ENCODE measurements at places on chromosomes 6 and 20.

DNA sequence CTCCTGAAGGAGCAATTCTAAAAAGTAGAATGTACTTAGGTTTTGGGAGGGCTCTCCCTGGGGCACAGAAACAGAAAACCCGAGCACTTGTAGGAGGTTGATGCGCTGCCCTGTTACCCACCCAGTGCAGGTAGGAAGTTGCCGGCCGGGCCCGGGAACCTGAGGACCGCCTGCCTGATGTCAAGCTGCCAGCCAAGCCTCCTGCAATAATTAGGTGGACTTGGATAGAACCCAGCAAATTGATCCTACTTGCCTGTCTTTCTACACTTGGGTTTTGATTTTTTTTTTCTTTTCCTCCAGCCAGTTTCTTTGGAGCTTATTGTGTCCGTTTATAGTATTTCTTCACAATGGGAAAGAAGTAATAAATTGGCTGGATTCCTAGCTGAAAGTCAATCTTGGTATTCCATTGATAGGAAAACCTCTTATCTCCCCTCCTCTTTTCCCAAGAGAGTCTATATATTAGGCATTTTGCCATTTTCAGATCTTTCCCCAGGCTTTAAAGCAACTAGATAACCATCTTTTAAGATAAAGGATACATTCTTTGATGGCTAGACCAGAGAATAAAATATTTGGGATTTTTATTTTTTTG lies 78.3 kb upstream of the FYN start:
- no peak for DNase-seq

DNA sequence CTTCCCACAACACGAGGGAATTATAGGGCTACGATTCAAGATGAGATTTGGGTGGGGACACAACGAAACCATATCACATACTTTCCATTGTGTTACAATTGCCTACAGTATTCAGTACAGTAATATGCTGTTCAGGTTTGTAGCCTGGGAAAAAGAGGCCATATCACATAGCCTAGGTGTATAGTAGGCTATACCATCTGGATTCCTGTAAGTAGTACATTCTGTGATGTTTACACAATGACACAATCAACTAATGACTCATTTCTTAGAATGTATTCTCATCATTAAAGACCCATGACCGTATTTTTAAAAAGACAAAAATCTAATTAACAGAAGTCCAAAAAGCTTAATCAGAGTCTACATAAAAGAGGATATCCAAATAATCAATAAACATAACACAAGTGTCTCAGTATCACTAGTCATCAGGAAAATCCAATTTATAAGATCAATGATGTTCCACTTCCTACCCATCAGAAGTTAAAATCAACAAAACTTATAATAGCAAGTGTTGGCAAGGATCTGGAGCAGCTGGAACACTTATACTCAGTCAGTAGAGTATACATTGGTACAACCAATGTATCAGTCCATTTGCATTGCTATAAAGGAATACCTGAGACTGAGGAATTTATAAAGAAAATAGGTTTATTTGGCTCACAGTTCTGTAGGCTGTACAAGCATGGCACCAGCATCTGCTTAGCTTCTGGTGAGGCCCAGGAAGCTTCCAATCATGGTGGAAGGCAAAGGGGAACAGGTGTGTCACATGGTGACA lies 215.9 kb downstream of the CLVS2 start:
- DNase-seq = no peak

DNA sequence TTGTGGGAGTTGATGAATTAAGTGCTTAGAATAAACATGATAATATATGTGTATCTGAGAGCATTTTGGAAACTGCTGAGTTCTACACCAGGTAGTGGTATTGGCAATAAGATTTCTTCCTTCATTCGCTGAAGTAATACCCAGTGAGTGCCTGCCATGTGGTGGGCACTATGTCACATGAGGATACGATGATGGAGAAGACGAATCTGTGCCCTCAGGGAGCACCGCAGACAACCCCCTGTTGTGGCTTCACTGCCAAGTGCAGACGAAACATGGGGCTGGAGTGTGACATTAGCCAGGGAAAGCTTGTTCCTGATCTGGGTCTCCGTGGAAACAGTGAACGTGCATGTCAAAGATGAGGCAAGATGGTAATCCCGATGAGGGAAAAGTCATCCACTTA lies 7.9 kb downstream of the ZNF76 start:
- no peak for DNase-seq

DNA sequence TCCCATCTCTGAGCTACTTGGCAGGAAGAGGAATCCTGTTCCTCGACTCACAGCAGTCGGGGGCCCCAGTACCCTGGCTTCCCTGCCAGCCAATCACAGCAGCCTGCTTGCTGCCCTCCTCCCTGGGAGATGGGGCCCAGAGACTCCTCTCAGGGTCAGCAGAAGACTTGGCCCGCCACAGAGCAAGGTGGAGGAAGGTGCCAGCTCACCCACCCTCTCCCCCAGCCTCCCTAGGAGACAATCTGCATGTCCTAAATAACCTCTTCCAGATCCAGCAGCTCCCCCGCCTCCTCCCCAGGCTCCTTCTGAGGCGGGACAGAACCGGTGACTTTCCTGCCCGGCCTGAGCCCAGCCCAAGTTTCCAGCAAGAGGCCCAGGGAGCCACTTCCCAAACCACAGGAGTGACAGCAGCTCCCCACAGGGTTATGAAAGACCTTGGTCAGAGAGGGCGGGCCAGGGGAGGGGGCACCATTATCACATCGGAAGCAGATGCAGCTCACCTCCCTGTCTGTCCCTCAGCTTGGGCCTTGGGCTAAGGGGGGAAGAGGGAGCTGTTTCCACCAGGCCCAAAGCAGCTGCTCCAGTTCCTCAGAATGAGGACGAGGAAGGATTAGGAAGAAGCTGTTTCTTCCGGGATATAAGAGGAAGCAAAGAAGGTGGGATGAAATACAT lies 2.3 kb downstream of the CCND3 start:
- DNase-seq = no peak

GRCh38 chr6:30447237-30447636 lies 42.1 kb upstream of the HLA-E start:
- DNase-seq = no peak

GRCh38 chr6:39855356-39855995 lies 63.3 kb downstream of the DAAM2 start:
- no peak for DNase-seq

DNA sequence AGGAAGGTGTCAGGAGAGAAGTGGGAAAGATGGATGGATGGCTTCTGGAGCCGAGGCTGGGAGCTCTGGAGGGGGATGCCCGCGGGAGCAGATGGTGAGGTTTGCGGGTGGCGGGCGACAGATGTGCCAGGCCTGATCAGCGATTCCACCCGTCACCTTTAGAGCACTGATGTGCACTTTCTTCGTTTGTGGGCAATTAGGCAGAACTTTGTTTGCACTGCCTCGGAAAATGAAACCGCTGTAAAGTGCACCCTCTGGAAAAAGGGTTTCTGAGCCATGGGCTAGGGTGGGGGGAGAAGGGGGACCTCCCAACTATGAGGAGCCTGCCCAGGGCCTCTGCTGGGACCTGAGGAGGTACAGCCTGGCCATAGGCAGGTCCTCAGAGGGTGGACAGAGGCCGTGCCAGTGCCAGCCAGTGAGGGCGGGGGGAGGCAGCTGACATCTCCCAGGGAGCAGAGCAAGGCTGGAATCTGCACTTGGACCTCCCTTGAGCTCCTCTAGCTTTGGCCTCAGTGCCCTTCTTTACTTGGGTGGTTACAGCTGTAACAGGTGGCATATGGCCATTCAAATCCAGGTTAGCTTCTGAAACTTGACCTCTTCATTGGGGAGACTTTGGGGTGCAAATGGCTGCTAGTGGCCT lies 58.7 kb downstream of the CD40 start:
- DNase-seq = no peak

GRCh38 chr6:31621991-31622390 lies 1.5 kb downstream of the PRRC2A start:
- DNase-seq = no peak

DNA sequence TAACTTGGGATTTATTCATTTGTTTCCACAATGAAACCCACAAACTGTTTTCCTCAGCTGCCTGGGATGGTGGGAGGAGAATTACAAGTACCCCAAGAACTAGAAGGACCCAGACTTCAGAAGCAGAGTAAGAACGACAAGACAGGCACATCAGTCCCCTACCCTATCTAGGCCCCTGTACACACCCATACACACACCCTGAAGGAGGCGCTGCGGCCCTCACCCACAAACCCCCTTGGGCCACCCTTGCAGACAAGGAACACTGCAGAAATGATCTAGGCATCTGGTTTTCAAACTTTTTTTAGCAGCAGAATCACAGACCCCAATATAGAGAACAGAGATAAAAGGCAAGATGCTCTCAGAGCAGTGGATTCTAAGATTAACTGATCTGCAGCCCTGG lies 55.0 kb downstream of the TRERF1 start:
- DNase-seq = no peak

DNA sequence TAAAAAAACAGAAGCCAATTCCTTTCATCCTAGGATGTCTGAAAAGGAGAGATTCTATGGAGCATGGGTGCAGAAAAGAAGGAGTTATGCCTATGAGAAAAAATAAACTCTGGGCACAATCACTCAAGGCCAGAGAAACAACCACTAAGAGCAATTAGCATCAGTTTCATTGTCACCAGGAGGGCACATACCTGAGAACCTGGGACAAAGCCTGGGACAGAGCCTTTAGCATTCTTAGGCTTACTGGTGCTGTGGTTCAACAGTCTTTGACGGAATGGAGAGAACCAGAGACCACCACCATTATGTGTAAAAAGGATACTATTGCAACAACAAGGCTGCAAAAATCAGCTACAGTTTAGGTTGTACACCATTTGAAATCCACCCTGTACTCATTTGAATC lies 29.4 kb upstream of the BCKDHB start:
- DNase-seq = no peak

- no peak for DNase-seq
These were observed 57.4 kb downstream of the STMND1 start for GRCh38 chr6:17159240-17159639.

DNA sequence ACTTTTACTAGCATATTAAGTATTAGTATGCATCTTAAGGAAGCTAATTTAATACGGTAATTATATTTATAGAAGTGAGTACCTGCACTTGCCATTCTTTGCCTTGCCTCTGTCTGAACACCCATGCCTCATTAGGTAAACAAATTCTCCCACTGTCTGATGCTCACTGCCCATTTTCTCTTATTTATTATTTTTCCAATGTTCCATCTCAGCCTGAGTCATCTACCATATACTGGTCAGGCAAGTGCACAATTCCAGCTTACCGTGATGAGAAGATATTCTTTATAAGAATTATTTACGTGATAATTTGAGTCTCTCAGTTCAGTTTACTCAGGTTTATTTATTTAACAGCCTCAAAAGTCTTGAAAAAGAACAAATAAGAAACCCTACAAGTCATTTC lies 619.2 kb upstream of the EYS start:
- no peak for DNase-seq

- no peak for DNase-seq
These were observed 8.5 kb upstream of the SOD2 start for GRCh38 chr6:159701413-159701999.

DNA sequence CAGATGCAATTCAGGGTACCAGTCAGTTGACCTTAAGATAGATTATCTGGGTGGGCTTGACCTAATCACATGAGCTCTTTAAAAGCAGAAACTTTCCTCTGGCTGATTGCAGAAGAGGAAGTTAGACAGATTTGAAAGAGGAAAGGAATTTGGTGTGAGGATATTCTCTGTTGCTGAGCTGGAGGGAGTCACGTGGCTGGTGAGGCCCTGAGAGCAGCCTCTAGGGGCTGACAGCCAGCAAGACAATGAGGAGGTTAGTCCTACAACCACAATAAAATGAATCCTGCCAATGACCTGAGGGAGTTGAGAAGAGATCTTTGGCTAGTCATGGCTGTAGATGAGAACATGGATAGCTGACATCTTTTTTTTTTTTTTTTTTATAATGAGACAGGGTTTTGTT lies 87.0 kb upstream of the B3GAT2 start:
- DNase-seq = no peak
